ENCODE measurements at places on chromosomes 7 and 10.

- no peak for DNase-seq
Measured at GRCh38 chr7:38928506-38928905, 19.5 kb upstream of the VPS41 start.

DNA sequence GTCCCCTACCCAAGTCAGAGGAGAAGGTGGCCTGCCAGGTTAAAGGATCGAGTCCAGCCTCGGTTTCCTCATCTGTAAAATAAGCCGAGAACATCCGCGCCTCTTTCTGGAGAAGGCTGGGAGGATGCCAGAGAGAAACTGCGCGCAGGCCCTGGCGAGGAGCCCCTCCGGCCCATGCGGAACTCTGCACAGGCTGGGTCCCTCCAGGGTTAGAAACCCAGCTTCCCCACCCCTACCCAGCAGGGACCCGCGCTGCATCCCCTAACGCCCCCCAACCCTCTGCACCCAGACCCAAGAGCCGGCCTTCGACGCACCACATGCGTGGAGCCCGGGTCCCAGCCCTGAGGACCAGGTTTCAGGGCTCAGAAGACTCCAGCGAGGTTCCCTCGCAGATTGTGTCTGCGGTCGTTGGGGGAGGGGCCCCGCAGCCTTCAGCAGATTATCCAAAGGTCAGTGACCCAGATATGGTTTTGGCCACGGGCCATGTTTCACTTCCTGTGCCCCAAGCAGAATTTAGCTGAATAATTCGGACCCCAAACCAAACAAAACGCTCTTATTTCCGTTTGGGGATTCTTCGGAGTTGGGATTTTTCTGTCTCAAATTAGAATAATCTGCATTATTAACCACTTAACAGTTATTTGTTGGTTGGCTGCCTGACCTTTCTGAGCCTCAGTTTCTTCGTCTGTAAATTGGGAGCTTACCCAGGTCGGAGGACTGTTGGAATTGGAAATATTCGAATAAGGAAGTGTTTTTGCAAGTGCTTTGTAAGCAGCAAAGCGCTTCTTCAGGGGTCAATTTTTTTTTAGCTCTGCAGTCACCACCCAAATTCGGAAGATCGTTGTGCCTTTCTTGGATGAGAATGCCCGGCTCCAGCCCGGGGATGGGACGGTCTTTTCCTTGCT, 167.7 kb downstream of the UBE2H start:
- DNase-seq: peak; percentile 63

GRCh38 chr7:25828468-25828867, 323.5 kb upstream of the NFE2L3 start:
- no peak for DNase-seq

- DNase-seq: no peak
Measured at GRCh38 chr7:116230191-116231005, 20.1 kb downstream of the TES start.

- no peak for DNase-seq
Measured at GRCh38 chr10:52672880-52673279, 99.7 kb downstream of the MBL2 start.
